ENCODE measurements at places on chromosomes 1 and 21. TPM values are rescaled to one million over a fixed set of nuclear protein-coding genes. Genes with fewer than 3 reads are reported as not detected.

Gene TDRD5
- total RNA-seq = 0.06 TPM

Gene NBPF6
- not detected for total RNA-seq

Gene LRIG2
- total RNA-seq = 12.0 TPM

Gene BRDT
- not detected for total RNA-seq

Gene TPTE
- not detected for total RNA-seq

Gene RIIAD1
- not detected for total RNA-seq

Gene CSF3R
- 5.9 TPM for total RNA-seq

Gene CDKN2C
- total RNA-seq = 20.4 TPM

DNA sequence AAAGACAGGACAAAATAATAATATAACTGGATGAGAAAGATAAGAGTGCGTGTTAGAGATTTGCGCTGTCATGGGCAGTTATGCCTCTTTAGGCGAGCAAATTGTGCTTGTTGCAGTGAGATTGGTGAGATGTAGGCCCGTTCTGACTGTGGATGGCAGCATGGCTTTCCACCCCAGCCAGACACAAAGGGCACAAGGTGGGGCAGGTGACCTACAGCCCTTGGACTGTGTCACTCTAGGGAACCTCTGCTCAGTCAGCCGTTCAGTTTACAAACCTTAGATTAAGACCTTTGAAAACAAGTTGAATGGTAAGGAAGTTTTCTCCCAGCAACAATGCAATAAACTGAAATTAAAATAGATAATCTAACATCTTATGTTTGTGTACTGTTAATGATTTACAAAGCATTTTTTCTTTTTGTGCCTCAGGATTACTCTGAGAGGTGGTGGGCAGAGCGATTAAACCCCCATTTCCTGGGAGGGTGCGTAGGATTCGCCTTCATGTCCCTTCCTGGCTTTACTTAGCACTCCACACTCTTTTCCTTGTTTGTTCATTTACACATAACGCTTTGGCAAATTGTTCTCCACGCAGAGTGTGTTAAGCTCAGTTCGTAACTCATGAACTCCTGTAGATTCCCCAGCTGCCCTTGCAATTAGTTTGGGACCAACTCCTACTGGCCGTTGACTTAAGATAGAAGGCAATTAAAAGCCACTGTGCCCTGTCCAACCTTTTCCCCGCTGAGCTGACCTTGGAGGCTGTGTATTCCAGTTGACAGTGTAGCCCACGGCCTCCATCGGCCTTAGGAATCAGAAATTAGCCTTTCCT lies 58.1 kb upstream of the IGSF5 start:
- no peak for DNase-seq
- no peaks in the 10 kb centered on the region for H3K4me1 ChIP-seq
- H3K4me3 ChIP-seq = no peak overlapping the region
- no peaks in the 10 kb centered on the region for H3K27me3 ChIP-seq
- H3K27ac ChIP-seq = no peak overlapping the region
- no peaks in the 10 kb centered on the region for H3K36me3 ChIP-seq

DNA sequence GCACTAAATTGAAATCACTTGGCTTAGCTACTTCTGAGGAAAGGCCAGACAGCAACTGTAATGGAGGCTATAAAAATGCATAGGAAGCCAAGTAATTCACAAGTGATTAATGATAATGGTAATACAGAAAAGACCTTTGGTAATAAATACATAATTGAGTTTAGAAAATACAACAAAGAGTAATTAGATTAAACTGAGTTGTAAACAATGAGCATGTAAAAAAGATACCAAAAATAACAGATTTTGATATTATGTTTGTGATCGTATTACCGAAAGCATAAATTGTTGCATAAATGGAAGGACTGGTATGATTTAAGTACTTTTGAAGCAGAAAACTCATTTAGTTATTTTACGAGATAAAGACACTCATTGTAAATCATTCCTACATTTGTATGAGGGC lies 556.7 kb upstream of the TMPRSS15 start:
- no peaks in the 10 kb centered on the region for H3K36me3 ChIP-seq
- H3K4me3 ChIP-seq = no peak overlapping the region
- no peak for DNase-seq
- no peaks in the 10 kb centered on the region for H3K27me3 ChIP-seq

DNA sequence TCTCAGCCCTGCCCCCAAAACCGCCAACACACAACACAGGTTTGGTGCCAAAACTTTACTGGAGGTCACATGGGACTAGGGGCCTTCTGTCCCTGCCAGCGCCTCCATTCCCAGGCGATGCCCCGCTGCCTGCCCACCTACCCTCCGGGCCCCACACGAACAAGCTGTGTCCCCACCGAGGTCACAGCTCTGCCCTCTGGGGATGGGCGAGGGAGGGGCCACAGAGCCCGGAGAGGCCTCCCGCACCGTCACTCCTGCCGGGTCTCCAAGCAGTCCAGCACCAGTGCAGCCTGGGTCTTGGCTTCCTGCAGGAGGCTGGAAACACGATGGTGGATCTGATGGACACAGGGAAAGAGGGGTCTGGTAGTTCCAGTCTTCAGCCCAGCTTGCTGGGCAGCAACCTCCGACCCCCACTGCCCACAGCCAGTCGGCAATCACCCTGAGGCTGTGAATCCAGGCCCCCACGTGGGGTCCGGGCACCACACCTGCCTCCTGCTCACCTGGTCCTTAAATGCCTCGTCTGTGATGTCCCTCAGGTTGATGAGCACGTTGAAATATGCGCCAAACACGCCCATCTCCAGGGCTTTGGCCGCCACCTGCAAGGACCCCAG lies 18.5 kb downstream of the FTCD start:
- no peak overlapping the region for H3K4me3 ChIP-seq
- H3K36me3 ChIP-seq = peaks cover 11% of the 10 kb centered on the region

DNA sequence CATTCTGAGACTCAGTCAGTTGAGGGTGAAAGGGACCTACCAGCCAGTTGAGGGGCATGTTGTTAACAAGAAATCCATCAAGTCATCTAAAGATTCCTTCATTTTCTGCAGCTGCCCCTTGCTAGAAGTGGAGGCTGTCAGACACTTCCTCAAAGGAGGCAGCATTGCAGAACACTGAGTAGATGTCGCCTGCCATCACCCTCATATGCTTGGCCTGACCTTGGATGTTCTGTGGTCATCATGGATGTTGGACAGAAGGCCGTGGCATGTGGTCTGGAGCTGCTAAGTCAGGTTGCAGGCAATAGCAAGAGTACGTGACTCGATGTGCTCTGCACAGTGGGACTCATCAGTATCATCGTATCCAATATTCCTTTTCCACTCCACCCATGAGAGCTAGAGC lies 70.6 kb downstream of the GATAD2B start:
- no peaks in the 10 kb centered on the region for H3K27me3 ChIP-seq
- no peak overlapping the region for H3K27ac ChIP-seq
- DNase-seq = no peak
- peaks cover 3% of the 10 kb centered on the region for H3K4me1 ChIP-seq

- no peak overlapping the region for H3K27ac ChIP-seq
- peak overlapping the region; percentile 3 for H3K4me3 ChIP-seq
- H3K27me3 ChIP-seq = no peaks in the 10 kb centered on the region
- no peaks in the 10 kb centered on the region for H3K36me3 ChIP-seq
- peaks cover 3% of the 10 kb centered on the region for H3K4me1 ChIP-seq
These were observed 21.9 kb upstream of the PIK3CD start for GRCh38 chr1:9629445-9630201.

DNA sequence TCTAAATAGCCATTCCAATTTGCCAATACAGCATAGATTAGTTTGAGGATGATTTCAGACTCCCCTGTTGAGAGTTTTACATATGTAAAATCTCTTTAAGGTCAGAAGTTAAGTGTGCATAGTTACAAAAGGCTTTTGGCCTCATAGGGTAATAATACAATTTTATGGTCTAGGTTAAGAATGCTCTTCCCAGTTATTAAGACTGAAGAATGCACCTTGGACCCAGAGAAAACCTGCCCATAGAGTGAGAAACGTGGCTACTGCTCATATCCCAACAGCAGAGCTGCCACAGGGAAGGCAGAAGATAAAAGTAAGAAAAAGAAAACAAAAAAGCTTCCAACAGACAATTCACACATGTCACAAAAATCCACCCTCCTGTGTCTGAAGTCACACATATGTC lies 255.9 kb downstream of the LMO4 start:
- DNase-seq = no peak
- H3K4me3 ChIP-seq = no peak overlapping the region
- no peaks in the 10 kb centered on the region for H3K36me3 ChIP-seq
- peaks cover 9% of the 10 kb centered on the region for H3K4me1 ChIP-seq

- no peaks in the 10 kb centered on the region for H3K4me1 ChIP-seq
- H3K36me3 ChIP-seq = no peaks in the 10 kb centered on the region
- no peak overlapping the region for H3K27ac ChIP-seq
- H3K4me3 ChIP-seq = no peak overlapping the region
These were observed 827 bp downstream of the OR2B11 start for GRCh38 chr1:247456914-247457639.

DNA sequence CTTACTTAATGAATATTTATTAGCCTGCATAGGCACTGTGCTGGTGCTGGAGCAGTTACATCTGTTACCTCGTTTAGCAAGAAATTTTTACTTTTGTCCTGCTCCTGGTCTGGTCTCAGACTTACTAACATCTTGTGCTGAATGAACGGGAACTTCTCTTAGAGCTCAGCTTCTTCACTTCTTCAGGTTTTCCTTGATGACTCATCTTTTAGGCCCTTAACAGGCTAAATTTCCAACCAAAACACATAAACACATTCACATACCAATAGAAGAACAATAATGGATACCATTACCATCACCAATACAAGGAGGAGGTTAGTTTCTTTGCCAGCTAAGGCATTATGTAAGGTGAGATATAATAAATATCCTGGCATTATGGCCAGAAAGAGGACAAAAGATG lies 68.9 kb downstream of the IFI44 start:
- no peak overlapping the region for H3K4me3 ChIP-seq
- no peak for DNase-seq
- peaks cover 13% of the 10 kb centered on the region for H3K4me1 ChIP-seq
- H3K27ac ChIP-seq = no peak overlapping the region
- H3K27me3 ChIP-seq = no peaks in the 10 kb centered on the region

- H3K27ac ChIP-seq = no peak overlapping the region
- no peaks in the 10 kb centered on the region for H3K4me1 ChIP-seq
- H3K36me3 ChIP-seq = no peaks in the 10 kb centered on the region
- no peak for DNase-seq
These were observed 7.4 kb downstream of the CFAP74 start for GRCh38 chr1:1996207-1996651.

DNA sequence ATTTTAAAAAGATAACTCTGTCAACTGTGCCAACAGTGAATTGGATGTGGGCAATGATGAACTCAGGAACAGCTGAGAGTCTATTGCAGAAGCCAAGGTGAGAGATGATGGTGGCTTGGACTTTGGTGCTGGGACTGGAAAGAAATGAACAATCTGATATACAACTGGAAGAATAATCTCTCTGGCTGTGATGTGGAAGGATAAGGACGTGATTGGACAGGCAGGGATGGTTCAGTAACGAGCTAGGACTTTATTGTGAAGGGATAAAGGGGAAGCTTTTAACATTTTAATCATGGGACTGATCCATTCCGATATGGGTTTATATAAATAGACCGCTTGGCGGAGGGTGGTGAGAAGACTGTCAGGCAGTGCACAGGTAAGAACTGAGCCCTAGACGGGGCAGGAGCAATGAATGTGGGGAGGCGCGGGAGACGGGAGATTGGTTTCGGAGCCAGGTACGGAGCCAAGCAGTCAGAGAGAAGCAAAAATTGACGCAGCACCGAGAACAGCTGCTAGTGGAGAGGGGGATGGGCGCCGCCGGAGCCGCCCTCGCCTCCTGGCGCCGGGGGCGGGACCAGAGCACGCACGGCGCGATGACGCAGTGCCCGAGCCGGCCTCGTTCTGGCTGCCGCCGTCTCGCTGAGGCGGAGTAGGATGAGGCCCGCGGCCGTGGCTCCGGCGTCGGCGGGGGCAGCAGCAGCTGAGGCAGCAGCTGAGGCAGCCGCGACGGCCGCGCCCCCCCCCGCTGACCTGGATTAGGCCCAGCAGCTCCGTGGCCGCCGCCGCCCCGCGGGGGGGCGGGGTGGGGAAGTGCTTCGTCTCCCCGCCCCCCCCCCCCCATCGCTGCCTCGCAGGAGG lies at the start of gene RNF11:
Gene RNF11, plus strand, starts transcription at position 601 of the 858 bp plus-strand sequence. CDS start 484 bp downstream, outside the sequence.
- H3K36me3 ChIP-seq = no peaks in the 10 kb centered on the region
- H3K4me3 ChIP-seq = peak within 1 kb of the TSS; percentile 98
- DNase-seq = peak; percentile 97
- no peaks in the 10 kb centered on the region for H3K27me3 ChIP-seq
- peaks cover 41% of the 10 kb centered on the region for H3K4me1 ChIP-seq
- H3K27ac ChIP-seq = peak within 1 kb of the TSS; percentile 93

GRCh38 chr1:220962031-220962751 lies 82.9 kb downstream of the HLX start:
- no peaks in the 10 kb centered on the region for H3K4me1 ChIP-seq
- H3K27me3 ChIP-seq = no peaks in the 10 kb centered on the region
- no peaks in the 10 kb centered on the region for H3K36me3 ChIP-seq
- DNase-seq = no peak

DNA sequence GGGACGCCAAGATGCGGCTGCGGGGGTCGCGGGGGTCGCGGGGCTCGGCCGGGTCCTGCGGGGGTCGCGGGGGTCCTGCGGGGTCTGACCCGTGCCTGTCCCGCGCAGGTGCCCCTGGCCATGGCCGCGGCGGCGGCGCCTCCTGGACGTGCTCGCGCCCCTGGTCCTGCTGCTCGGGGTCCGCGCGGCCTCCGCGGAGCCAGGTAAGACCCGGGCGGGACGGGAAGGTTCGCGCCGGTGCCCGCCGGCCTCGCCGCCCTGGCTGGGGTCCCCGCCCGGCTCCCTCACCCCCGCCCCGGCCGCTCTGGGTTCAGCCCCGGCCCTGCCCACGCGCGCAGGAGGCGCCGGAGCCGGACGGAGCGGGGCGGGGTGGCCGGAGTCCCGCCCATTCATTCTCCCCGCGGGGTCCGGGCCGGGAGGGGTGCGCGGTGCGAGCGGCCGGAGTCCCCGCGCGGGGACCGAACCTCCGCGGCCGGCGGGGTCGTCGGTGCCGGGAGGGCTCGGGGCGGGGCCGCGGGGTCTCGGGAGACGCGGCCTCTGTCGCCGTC lies 380 bp downstream of the COL18A1 start:
- no peaks in the 10 kb centered on the region for H3K36me3 ChIP-seq
- peak overlapping the region; percentile 81 for H3K4me3 ChIP-seq
- peak overlapping the region; percentile 82 for H3K27ac ChIP-seq
- no peak for DNase-seq
- no peaks in the 10 kb centered on the region for H3K27me3 ChIP-seq

GRCh38 chr1:71438626-71439025 lies 357.8 kb upstream of the ZRANB2 start:
- H3K4me1 ChIP-seq = no peaks in the 10 kb centered on the region
- no peak overlapping the region for H3K4me3 ChIP-seq
- no peak for DNase-seq
- H3K27ac ChIP-seq = no peak overlapping the region

GRCh38 chr1:53891018-53891417 lies 1.4 kb upstream of the YIPF1 start:
- H3K36me3 ChIP-seq = peaks cover 12% of the 10 kb centered on the region
- peaks cover 22% of the 10 kb centered on the region for H3K4me1 ChIP-seq
- no peak overlapping the region for H3K27ac ChIP-seq
- H3K4me3 ChIP-seq = no peak overlapping the region
- DNase-seq = no peak
- H3K27me3 ChIP-seq = no peaks in the 10 kb centered on the region

GRCh38 chr1:198156745-198157240 lies at the start of gene NEK7:
TSS of gene NEK7 (plus strand) at chr1:198156998. CDS start at chr1:198232581, 75,583 bp downstream.
- H3K27ac ChIP-seq = peak within 1 kb of the TSS; percentile 98
- peak within 1 kb of the TSS; percentile 88 for H3K4me3 ChIP-seq
- H3K27me3 ChIP-seq = no peaks in the 10 kb centered on the region
- H3K4me1 ChIP-seq = peaks cover 27% of the 10 kb centered on the region
- no peaks in the 10 kb centered on the region for H3K36me3 ChIP-seq
- no peak for DNase-seq

Data from esophagus muscularis mucosa (tissue), 4 donors.